ENCODE measurements at places on chromosomes 5 and 9. TPM values are rescaled to one million over a fixed set of nuclear protein-coding genes. Genes with fewer than 3 reads are reported as not detected.

Gene C9orf78
- 47.0 TPM for total RNA-seq

Gene HDAC3
- 12.7 TPM for total RNA-seq

GRCh38 chr5:1508659-1509290 is 15.0 kb downstream of the LPCAT1 start:
- peak; percentile 4 for DNase-seq

Gene CCDC69
- total RNA-seq, result 89.2 TPM

DNA sequence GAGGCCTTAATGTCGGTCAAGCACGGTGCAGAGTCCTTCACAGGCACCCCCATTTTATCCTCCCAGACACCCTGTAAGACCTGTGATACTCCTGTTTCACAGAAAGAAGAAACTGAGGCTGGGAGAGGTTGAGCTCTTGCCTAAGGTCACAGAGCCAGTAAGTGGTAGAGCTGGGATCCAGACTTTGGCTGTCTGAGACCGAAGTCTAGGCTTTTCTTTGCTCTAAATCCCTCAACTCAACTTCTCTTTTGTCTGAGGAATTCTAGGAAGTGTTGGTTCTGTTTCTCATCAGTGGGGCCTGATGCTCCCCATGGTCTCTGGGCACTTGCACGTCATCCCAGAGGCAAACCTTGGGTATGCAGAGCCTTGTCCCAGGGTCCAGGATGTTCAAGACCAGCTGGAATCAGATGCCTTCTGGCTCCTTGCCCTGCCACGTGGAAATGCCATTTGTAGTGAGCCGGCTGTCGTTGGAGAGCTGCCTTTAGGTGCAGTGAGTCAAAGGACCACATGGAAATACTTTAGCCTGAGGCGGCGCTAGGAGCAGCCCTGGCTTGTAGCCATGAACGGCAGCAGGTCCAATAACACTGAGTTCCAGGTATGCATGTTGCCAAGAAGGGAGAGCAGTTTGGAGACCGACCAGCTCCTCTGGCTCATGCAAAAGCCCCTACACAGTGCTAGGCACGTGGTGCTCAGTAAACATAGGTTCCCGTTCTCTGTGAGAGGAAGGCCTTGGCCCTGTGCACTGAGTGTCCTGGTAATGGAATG is 9.2 kb downstream of the DCANP1 start:
- peak; percentile 67 for DNase-seq

Gene GPRIN1
- 9.7 TPM for total RNA-seq

GRCh38 chr5:78271766-78272165 is 22.7 kb downstream of the AP3B1 start:
- no peak for DNase-seq

DNA sequence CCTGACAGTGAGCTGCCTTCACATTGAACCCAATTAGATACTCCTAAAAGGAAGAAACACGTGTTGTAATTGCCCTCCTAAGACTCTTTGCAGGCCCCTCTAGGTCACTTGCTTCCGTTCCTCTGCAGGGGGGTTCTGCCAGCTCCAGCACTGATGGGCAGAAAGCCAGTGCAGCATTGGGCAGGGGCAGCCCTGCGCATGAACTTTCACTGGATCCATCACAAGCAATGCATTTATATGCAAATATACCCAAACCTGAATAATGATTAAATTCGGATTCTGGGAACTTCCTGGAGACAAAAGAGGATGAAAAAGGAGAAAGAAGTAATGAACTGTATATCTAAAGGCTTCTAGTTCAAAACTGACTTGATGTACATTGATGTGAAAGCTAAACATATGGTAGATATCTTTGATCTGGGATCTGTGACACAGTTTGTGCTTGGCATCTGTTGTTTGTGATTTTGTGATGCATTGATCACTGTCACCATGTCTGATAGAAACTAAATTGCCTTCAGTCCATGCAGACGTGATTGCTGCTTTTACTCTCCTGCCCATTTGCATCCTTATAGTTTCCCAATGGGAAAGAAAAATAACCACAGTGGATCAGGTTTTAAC is 313.4 kb downstream of the DEPDC1B start:
- DNase-seq, result no peak

Gene HNRNPA0
- 8.2 TPM for total RNA-seq

DNA sequence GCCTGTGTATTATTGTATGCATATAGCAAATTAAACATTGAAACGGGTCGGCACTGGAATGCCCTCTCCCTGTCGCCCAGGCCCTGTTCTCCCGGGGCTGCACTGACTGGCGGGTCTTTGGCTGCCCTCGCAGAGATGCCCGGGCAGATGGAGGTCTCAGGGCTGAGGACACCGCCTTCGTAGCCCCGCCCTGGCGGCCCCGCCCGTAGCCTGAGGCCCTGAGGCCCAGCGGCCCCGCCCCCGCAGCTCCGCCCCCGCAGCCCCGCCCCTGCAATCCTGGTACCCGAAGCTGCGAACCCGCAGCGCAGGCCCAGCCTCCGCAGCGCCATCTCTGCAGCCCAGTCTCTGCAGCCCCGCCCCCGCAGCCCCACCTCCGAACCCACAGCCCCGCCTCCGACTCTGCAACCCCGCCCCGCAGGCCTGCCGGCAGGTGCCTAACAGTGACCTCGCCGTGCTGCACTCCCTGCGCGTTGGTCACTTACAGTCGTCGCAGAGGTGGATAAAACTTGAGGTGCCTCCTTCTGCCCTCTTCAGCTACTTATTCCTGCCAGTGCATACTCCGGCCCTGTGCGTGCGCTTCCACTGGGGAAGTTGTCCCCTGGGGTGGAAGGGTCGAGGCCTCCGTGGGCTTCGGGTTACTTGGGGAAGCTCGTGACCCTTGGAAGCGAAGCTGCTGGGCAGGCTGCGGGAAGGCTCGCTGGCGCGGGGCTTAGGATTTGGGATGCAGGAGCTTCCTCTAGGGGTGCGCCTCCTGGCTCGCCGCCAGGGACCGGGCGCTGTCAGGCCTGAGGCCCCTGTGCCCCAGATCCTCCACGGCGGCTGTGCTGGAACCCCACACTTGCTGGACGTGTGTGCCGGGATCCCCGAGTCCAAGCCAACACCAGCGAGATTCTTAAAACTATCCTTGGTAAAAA is 72.3 kb downstream of the ICE1 start:
- peak; percentile 90 for DNase-seq

GRCh38 chr5:57653636-57654290 is 171.2 kb upstream of the ACTBL2 start:
- DNase-seq, result no peak

Gene B4GALT7
- 38.5 TPM for total RNA-seq

- DNase-seq, result no peak
These were observed 56.7 kb upstream of the TAF11L2 start for GRCh38 chr5:17441351-17441750.

DNA sequence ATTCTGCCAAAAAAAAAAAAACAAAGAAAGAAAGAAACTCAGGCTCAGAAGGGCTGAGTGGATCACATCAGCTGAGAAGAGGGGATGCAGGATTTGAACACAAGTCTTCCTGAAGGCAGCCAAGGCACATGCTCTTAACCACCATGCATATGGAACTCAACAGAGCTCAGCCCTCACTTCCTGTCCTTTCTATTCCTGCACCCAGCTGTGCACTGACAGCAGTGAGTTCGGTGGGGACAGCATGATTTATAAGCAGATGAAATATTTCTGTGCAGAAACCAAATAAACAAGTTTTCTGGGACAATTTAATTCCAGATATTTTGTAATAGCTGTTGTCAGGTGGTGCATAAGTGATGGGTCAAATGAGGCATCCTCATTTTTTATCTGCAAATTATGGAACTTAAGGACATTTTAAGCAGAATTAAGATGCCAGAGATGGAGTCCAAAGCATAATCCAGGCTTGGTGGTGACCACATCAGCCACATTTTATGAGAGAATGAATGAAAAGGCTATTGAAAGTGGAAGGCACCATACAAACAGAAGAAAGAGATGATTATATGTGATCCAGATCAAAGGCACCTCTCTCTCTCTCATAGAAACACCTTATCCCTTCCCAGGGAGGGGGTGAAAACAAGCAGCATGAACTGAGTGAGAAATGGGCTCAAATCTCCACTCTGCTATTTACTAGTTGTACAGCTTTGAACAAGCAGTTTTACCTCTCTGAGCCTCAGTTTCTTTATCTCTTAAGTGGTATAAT is 303.6 kb upstream of the MSX2 start:
- no peak for DNase-seq

Gene OR1L8
- not detected for total RNA-seq

Gene TLX3
- not detected for total RNA-seq

Gene SLC27A6
- 0.27 TPM for total RNA-seq

GRCh38 chr5:128782446-128782845 is 182.8 kb upstream of the SLC27A6 start:
- DNase-seq, result peak; percentile 14

GRCh38 chr5:176692839-176693476 is 45.7 kb downstream of the TSPAN17 start:
- peak; percentile 73 for DNase-seq

Gene ARL10
- 3.4 TPM for total RNA-seq

DNA sequence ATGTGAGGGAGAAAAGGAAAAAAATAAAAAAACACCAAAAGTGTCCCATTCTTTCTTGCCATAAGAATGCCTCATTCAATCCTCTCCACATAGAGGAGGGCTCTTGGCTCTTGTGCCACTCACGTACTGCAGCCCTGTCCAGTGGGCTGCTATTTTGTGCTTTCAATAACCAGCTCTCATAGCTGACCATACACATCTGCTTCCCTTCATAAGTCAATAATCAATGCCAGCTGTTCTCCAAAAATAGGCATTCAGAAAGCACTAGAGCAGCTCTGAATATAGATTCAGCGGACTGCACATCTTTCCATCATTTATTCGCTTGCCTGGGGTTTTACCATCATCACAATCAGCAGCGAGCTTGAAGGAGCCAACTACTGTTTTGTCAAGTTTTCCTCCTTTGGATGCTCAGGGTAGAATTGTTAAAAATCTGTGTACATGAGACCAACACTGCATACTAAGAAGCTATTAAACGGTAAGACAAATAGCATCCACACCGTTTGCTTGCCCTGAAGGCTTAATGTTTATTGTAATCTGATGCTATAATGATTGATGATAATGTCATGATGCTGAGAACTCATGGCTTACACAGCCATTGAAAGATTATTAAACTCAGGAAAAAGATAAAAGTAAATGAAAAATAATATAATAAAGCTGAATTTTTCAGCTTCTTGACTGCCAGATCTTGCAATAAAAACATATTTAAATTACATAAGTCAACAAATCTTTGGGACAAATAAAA is 80.0 kb downstream of the OXCT1 start:
- no peak for DNase-seq

DNA sequence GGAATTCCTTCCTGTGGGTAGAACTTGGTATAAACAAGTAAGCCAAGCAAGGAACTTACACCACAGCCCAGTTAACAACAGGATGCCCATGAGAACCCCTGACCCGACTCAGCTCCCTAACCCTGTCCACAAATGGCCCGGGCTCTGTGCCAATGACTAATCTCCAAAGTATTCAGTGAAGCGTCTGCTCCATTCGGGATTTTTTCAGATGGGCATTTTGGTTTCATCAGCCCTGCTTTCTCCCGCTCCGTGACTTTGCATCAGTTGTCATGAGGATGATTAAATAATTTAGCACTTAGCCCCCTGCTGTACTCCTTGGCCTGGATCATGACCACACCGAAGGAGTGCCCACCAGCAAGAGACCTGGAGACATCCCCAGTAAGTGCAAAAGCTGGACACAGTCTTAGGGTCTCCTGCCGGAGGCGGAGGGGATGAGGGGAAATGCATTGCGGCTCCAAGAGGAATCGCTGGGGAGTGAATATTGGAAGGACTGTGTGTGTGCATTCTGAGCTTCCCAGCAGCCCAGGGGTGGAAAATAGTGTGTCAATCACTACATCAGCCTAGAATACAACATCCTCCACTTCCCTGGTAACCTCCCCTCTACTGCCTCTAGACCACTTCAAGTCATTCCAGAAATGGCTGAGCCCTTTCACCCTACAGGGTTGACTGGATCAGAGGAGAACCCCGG is 41.4 kb upstream of the DNAH5 start:
- no peak for DNase-seq

DNA sequence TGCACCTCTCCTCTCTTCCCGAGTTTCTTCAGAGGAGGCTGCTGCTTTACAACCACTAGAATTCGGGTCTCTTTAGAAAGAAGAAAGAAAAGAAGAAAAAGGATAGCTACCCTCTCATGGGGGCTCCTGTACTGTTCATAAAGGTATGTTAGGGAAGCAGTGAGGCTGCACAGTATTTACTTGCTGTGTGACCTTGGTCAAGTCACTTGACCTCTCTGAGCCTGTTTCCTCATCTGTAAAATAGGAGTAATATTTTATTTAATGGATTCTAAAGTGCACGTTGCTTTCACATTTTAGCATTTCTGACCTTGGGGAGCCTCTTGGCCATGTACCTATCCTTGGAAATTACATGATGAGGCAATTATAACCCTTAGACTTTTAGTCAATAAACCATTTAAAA is 88.8 kb downstream of the SETX start:
- DNase-seq, result no peak

- DNase-seq, result no peak
These were observed 188.0 kb downstream of the GOLPH3 start for GRCh38 chr5:31986101-31986500.

- peak; percentile 14 for DNase-seq
These were observed 61.0 kb downstream of the ARL15 start for GRCh38 chr5:54249210-54250028.

Gene SLC6A3
- not detected for total RNA-seq

- DNase-seq, result no peak
These were observed 18.9 kb downstream of the ZNF169 start for GRCh38 chr9:94277885-94278536.

GRCh38 chr5:51484326-51484725 is 101.1 kb downstream of the ISL1 start:
- DNase-seq, result no peak

GRCh38 chr9:14846871-14847311 is 63.3 kb downstream of the FREM1 start:
- peak; percentile 56 for DNase-seq

Gene MTMR12
- total RNA-seq, result 27.9 TPM

DNA sequence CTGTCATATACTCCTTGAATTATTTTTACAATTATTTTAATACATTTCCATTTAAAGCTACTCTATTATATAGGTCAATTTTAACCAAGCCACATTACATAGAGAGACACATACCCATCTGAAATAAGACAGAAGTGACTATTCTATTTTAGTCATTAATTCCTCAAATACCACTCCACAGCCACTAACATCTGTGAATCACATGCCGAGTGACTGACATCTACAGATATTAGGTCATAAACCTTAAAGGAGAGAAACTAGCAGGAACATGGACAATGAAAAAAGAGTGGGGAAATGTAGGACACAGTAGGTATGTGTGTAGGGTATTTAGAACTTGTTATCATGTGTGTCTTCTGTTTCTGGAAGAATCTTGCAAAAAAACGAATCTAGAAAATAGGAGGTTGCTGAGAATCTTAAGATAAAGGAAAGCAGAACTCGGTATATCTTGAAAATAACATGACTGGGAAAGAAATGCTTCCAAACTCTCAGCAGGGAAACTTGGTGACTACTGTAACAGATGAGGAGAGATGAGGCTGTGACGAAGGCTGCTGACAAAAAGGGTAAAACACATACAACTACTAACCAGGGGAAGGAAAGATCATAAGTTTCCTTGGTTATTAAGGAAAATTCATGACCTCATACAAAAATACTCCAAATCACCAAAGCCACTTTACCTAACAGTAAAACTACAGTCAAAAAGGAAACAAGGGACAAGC is 84.6 kb downstream of the PLPP1 start:
- no peak for DNase-seq

GRCh38 chr5:178288401-178289368 is 56.1 kb upstream of the PHYKPL start:
- no peak for DNase-seq

Gene GLRA1
- not detected for total RNA-seq

Gene QSOX2
- 3.7 TPM for total RNA-seq

Gene FOXD4
- total RNA-seq, result not detected
